ENCODE measurements at places on chromosomes 4 and X.

GRCh38 chr4:90328558-90328957 lies 201.4 kb downstream of the CCSER1 start:
- no peak for DNase-seq

DNA sequence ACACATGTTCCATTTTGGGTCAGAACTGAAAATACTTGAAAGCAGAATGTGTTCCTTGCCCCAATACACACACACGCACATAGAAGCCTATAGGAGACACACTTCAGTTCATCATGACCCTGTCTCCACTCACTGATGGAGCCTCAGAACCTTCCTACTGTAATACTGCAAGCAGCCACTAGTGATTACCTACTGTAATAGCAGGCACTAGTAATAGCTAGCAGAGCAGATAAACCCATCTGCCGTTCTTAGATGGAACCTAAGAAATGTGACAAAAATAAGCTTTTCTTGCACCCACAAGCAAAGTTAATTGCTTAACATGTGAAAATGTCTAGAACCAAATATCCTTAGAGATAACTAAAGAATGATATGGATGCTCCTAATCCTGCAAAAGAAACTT lies 13.6 kb downstream of the AMTN start:
- DNase-seq, result no peak

- no peak for DNase-seq
Measured at GRCh38 chr4:118395057-118395644, 42.3 kb upstream of the PRSS12 start.

DNA sequence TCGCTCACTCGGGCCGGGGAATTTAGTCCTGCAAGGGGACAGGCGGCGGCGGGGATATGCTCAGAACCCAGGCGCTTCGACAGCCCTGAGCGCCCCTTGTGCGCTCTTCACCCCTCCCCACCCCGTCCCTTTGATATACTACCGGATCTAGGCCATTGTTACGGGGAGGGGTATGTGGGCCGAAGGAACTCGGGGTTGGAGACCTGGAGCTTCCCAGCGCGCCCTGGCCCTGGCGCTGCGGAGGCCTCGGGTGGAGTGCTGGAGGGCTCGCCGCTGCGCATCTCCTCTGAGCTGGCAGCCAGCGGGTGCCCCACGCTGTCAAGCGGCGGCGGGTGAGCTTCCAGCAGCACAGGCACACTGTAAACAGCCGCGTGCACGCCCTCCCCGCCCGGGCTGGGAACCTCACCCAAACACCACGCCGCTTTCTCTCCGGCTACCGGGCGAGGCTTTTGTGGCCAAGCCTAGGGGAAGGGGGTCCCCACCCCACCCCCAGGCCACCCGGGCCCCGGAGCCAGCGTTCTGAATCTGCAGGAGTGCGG lies 54.5 kb upstream of the BCOR start:
- no peak for DNase-seq

DNA sequence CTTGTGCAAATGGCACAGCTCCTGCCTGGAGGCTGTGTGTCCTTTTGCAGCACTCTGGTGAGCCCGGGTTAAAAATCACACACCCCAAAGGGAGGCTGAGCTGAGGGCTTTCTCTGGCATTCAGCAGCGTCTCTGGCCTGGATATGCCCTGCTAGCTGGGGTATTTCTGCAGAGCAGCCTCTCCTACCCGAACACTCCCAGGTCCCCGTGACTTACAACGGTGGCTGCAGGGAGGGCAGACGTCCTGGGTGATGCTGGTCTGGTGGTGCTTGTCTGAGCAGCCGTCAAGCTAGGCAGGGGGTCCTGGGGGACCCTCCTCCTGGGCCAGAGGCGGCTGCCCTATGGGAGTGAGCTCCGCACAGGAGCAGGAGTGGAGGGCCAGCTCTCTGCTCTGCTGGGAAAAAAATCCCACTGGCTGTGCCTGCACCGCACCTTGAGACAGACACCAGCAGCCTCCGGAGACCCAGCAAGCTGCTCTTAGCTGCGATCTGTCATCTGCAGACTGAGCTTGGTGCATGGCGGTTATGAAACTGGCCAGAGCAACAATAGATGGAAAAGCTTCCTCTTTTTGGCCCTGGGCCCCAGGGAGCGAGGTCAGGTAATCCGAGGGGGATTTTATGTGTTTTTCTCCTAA lies 41.3 kb upstream of the ASMTL start:
- DNase-seq, result no peak

DNA sequence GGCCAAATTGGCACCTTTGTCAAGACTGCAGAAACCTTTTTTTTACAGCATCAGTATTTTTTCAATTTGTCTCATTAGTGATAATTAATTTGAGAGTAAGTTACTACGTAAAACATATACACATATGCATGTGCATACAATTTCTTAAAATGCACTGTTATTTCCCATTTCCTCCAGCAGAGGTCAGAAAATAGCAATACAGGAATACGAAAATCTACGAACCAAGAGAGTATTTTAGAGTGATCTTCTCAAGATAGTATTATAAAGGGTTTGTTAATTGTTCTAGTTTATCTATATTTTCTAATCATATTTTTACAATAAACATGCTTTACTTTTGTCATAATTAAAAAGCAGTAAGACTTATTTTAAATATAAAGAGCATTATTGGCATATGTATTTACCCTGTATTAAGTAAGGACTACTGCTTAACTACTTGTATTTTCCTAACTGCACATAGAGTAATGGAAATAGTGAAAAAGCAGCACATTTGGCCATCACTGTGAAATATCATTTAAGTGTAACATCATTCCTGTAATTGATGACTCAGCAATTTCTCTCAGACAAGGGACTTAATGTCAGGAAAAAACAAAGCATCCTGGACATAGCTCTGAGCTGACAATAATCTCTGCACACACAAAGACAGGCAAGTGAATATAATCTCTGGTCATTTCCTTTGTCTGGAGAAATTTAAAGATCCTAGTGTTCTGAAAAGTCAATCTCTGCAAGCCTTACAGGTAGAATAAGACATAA lies 45.6 kb downstream of the MAOB start:
- DNase-seq, result no peak

DNA sequence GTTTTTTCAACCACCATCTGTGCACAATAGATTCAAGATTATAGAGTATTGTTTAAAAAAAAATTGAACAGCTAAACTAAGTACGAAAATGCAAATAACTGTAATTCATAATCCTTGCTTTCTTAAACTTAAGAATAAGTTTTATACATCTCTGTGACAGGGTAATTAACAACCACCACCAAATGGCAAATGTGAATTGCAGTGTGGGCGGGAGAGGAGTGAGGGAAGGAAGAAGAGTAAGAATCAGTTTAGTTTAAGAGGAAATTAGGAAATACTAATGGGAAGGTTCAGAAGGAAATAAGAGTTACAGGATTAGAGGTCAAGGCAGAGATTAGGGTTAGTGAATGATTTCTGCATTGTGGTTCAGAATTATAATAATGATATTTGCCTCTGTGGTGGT lies 430.9 kb downstream of the SPRY1 start:
- no peak for DNase-seq

All from activated CD8-positive, alpha-beta memory T cell treated with anti-CD3 and anti-CD28 coated beads for 1 hour (primary cell).